ENCODE measurements at places on chromosomes 5 and 9. TPM values are rescaled to one million over a fixed set of nuclear protein-coding genes. Genes with fewer than 3 reads are reported as not detected.

TAF11L5 gene
- total RNA-seq: not detected

PCDHA1 gene
- not detected for total RNA-seq

IL7R gene
- 154 TPM for total RNA-seq

GNA14 gene
- 12.8 TPM for total RNA-seq

DNA sequence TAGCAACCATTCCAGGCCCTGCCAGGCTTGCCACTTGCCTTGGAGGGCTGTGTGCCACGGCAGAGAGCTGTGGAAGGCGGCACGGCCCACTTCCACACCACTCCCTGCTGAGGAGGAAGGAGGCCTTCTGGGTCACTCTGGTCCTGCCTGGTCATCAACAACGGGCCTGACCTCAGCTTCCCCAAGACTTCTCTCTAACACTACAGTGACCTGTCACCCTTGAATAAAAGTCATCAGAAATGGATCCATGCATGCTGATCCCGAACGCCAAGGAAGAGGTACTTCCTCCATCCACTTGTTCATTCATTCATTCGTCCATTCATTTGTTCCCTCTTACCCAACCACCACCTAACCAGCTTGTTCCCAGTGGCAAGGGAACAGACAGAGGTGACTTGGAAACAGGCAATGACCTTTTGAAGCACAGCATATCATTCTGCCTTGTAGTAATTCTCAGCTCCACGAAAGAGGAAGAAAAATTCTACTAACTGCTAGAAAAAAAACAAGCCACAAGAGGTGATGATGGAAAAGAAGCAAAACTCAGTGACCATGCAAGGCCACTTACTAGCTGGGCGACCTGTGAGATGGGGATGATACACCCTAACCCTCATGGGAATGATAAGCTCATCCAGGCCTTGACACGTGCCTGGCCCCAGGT, 58.6 kb downstream of the STK10 start:
- H3K27me3 ChIP-seq: no peaks in the 10 kb centered on the region
- H3K4me3 ChIP-seq: no peak overlapping the region
- H3K27ac ChIP-seq: peak overlapping the region; percentile 92

DNA sequence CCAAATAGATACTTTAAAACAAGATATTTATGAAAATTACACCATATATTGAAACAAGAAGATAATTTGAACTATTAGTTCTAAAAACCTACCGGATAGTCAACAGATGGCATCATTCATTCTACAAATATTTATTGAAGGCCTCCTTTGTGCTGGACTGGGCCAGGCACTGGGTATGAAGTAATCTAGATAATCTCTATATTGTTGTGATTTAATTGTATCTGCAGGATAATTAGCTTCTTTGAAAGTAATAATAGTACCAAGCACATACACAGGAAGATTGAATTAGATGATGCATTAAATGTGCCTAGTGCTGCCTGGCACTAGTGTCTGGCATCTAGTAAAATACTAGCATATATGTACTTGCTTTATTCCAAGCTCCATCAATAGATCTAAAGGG, 735.2 kb upstream of the DMAC1 start:
- no peak for DNase-seq
- no peaks in the 10 kb centered on the region for H3K4me1 ChIP-seq
- no peak overlapping the region for H3K27ac ChIP-seq
- H3K4me3 ChIP-seq: no peak overlapping the region
- no peaks in the 10 kb centered on the region for H3K36me3 ChIP-seq

DNA sequence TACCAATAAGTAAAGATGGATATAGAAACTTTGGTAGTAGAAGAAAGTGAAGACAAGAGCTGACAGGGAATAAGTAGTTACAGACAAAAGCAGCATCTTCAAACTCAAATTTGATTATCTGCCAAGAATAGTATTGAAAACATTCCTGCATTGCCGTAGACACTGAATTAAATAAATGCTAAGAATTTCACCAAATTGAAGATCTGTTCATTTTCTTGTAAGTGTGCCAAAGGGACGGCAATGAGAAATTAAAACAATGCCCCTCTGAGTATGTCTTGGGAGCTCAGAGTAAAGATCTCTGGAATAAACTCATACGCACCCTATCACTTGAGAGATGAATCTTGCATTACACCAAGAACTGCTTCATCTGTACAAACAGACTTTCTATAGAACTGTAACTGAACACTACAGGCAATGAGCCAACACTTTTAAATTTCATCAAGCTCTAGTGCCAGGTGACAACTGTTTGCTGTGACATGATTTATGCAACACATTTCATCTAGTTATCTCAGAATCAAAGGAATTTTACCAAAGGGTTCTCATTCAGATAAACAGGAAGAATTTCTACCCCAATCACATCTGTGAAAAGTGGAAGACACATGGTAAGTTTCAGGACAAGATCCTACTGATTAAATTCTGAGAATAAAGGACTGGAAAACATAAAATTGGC, 66.9 kb downstream of the RFX3 start:
- DNase-seq: no peak
- no peaks in the 10 kb centered on the region for H3K36me3 ChIP-seq
- H3K27me3 ChIP-seq: no peaks in the 10 kb centered on the region
- no peak overlapping the region for H3K4me3 ChIP-seq

GRCh38 chr5:8598996-8599395, 730.0 kb downstream of the MTRR start:
- H3K27me3 ChIP-seq: no peaks in the 10 kb centered on the region
- H3K4me1 ChIP-seq: no peaks in the 10 kb centered on the region
- DNase-seq: no peak
- no peak overlapping the region for H3K27ac ChIP-seq
- H3K4me3 ChIP-seq: no peak overlapping the region
